ENCODE measurements at places on chromosomes 1 and 21. TPM values are rescaled to one million over a fixed set of nuclear protein-coding genes. Genes with fewer than 3 reads are reported as not detected.
A peak's percentile ranks its signal among the peaks of the same experiment; 100 is the strongest.

GRCh38 chr1:184958554-184959353, 15.6 kb downstream of the NIBAN1 start:
- DNase-seq: no peak

DNA sequence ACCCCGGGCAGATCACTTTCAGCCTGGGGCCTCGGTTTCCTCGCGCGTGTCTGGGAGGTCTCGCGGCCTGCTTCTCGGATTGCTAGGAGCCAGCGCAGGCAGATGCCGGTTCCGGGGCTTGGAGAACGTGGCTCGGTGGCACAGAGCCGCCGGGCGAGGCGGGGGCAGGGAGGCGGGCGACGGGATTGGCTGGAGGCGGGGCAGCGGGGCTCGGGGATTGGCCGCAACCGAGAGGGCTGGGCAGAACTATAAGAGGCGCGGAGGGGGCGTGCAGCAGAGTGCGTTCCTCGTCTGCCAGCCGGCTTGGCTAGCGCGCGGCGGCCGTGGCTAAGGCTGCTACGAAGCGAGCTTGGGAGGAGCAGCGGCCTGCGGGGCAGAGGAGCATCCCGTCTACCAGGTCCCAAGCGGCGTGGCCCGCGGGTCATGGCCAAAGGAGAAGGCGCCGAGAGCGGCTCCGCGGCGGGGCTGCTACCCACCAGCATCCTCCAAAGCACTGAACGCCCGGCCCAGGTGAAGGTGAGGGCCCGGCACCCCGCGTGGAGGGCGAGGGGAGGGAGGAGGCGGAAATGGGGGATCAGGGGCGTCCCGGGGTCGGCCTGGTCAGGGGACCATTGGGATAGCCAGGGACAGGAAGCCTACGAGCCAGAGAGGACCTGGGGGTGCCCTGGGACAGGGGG, at the start of gene MFSD2A:
Gene MFSD2A (plus strand): TSS at position 276 of the 677 bp plus-strand sequence. CDS start 148 bp downstream, at position 424.
- DNase-seq: peak; percentile 91

GRCh38 chr1:12565966-12566352, 52.1 kb downstream of the DHRS3 start:
- no peak for DNase-seq

DNA sequence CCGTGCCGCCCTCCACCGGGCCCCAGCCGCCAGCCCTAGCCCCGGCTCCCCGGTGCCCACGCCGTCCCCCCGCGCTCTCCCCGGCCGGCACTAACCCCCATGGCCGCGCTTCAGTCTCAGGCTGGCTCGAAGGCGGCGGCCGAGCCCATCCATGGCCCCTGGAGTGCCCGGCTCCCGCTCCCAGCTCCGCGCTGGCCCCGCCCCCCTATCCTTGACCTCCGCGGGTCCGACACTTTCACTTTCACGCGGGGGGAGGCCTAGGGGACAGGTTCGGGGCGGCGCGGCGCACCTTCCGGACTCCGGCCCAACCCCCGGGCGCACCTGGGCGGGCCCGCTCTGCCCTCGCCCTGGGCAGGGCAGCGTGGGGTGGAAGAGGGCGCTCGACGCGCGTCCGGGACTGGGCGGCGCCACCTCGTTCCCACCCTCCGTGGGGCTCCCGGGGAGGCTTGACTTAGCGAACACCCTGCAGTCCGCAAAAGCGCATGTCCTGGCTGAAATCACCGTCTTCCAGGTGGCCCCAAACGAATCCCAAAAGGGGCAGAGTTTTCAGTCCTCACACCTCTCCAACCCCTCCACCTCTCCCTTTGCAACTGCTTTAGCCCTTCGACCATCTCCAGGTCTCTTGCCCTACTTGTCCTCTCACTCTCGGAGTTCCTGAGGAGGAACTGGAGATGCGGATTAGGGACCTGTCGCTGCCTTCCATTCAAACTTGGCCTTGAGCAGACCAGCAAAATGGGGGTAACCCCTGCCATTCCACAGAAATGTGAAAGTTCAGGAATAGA, 3.9 kb upstream of the DENND2D start:
- DNase-seq: no peak

WLS gene
- total RNA-seq: 163 TPM

- DNase-seq: no peak
Measured at GRCh38 chr1:7333094-7333493, 438.0 kb upstream of the VAMP3 start.

TMEM82 gene
- not detected for total RNA-seq

DNA sequence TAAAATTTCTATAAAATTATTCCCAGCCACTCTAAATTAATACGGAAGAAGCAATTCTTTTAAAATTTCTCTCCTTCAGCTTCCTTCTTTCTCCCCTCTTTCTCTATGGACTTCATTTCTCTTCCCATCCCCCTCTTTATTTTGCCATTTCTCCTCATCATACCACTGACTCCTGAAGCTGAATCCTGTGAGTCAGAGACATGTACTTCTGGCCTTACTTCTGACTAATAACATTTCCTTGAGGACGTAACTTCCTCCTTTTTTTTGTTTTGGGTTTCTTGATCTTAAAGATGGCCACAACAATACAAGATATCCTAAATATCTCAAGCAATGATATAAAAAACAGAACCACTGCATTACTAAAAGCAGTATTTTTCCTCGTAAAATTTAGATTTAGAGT, 63.6 kb upstream of the DENND1B start:
- DNase-seq: peak; percentile 64

DNA sequence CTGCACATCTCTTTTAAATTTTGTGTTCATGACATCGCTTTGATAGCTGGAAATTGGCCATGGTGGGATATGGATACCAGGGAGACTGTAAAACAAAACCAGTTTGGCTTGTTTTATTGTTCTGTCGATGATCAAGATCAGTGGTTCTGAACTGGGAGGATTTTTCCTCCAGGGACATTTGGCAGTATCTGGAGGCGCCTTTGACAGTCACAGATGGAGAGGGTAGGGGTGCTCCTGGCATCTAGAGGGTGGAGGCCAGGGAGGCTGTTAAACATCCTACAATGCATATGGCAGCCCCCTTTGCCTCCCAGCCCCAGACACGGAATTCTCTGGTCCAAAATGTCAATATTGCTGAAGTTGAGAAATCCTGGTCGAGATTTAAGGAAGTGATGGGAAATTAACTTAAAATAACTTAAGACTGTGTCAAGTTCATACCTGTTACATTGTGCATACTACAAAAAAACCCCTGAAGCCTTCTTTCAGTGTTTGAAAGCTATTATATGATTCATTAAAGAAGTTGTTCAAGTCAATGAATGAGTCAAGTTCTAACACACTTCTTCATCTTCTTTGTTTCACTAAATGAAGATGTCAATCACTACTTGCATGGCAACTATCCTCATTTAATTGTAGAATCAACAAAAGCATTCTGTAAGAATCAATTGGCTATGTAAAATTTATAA, 150.9 kb downstream of the KCNJ6 start:
- DNase-seq: no peak

DNA sequence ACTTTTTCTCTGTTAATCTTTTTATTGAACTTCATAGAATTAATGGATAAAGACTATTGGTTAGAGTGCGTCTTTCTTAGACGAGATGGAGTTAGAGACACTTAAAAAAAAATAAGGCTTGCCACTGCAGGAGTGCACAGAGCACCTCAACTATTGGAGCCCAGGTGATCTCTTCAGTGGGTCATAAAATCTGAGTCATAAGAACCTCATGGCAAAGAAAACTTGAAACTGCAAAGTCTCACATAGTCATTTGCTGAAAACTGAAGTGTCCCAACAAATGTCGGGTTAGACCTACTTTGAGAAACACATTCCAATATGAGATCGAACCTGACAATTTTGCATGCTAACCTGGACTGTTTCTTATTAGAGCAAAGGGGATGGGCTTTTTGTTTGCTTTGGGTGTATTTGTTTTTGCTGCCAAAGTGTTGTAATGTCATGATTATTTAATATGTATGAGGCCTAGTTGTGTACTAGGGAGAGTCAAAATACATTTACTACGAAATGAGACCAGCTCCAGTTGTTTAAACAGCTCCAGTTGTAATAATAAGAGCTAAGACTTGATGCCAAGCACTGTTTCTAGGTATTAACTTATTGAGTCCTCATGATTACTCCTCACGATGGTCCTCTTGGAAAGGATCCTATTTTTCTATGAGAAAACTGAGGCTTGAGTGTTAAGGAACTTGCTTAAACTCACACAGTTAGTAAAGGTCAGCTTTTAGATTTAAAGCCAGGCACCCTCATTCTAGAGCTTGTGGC, 65.1 kb downstream of the DDR2 start:
- DNase-seq: no peak

GRCh38 chr21:44057960-44058651, 46.0 kb downstream of the TRAPPC10 start:
- DNase-seq: no peak

GRCh38 chr1:208351838-208352237, 107.7 kb upstream of the PLXNA2 start:
- no peak for DNase-seq

DNA sequence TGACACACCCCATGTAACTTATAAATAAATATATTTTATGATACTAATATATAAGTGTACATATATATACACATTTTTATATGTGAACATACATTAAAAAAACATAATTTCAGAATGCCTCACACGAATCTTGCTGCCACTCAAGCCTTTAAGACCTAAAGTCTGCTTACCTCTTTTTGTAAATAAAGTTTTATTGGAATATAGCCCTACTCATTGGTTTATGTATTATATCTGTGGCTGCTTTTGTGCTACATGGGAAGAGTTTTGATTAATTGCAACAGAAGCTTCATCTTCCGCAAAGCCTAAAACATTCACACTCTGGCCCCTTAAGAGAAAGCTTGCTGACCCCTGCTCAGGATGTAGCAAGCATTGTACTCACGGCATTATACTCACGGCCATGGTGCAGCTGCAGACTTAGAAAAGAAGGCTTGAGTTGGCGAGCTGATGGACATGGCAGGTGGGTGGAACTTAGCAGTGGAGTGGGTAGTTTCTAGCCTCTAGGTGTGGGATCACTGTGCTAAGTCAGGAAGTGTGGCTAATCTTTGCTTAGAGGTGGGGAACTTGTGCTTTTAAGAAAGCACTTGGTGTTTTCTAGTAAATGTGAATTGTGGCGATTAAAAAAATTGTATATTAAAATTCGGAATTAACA, 80.8 kb downstream of the DYRK1A start:
- DNase-seq: no peak

GRCh38 chr1:42929434-42930177, 29.1 kb downstream of the SLC2A1 start:
- DNase-seq: no peak

USP24 gene
- 32.6 TPM for total RNA-seq

GRCh38 chr1:25828491-25828890, 8.7 kb downstream of the MTFR1L start:
- DNase-seq: no peak

- no peak for DNase-seq
Measured at GRCh38 chr1:183226963-183227362, 40.9 kb downstream of the LAMC2 start.

MORC3 gene
- total RNA-seq: 25.3 TPM

VAV3 gene
- 1.5 TPM for total RNA-seq

DNA sequence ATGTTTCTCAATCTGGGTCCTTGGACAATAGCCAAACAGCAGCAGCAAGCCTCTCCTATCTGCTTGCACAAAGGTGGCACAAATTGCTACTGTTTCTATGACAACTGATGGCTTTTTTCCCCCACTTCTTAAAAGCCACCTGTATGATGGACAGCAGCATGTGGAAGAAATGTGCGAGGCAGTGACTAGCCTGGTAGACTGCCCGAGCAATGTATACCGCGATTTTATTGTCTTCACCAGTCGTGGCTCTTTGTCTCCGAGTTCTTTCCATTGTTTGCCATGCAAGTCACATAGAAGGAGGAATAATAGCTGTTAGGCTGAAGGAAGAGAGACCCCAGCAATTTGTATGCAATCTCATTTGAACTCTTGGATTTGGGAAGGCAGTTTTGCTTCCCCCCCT, 79.4 kb downstream of the S1PR1 start:
- no peak for DNase-seq

GRCh38 chr1:147379889-147380288, 137.4 kb downstream of the CHD1L start:
- DNase-seq: no peak

VSIG8 gene
- total RNA-seq: not detected

DNA sequence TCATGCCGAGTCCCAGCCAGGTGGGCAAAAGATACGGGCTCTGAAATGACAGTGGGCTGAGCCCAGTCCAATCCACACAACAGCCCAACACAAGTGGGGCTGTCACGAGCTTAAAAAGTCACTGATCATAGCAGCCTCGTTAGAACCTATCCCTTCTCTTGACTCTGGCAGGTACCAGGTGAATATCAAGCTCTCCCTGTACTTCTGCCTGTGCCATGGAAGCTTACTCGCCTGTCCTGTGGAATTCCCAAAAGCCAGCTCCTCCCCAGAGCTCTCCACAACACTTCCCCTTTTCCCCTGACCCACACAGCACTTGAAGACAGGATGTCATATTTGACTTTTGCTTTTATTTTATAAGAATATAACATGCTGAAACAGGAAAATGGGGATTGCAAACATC, 5.9 kb downstream of the RGS16 start:
- no peak for DNase-seq

- no peak for DNase-seq
Measured at GRCh38 chr1:6074192-6074901, 28.7 kb downstream of the KCNAB2 start.

DNA sequence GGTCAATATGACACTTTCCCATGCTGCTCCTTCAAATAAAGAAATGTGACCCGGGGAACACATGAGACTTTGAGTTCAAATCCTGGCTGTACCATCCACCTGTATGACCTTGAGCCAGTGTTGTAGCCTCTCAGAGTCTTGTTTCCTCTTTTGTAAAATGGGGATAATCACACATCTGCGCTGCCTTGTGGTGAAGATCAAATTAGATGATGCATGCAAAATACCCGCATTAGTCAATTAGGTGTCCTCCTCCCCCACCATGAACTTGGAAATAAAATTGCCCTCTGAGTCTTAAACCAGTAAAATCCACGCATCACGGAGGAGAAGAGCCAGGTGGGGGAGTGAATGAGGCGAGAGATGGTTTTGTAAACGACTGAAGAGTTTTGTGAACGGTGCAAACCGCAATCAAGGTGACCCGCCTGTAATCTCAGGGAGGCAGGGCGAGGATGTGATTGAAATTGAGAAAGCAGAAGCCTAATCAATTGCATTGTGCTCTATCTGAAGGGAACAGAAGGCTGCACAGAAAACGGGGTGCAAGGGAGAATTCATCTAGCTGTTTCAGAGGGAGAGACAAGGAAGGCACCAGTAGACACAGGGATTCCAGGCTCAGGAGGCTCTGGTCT, 5.8 kb upstream of the AHDC1 start:
- DNase-seq: no peak

DNA sequence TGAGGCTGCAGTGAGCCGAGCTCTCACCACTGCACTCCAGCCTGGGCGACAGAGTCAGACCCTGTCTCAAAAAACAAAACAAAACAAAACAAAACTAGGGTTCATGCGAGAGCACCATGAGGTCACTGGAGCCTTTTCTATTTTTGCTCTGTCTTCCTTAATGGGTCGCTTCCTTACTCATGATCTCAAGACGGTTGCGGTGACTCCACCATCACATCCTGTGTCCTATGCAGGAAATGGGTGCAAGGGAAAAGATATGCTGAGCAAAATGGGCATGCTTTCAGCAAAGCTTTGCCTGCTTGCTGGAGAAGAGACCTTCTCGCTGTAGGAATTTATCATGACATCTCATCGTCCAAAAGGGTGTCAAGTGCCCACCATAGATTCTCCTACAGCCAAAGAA, 36.4 kb downstream of the WNT9A start:
- DNase-seq: no peak

Data from endothelial cell of umbilical vein (primary cell).